ENCODE measurements at places on chromosomes 12 and 14.

GRCh38 chr12:19561411-19561961 is 122.2 kb downstream of the AEBP2 start:
- DNase-seq: no peak

DNA sequence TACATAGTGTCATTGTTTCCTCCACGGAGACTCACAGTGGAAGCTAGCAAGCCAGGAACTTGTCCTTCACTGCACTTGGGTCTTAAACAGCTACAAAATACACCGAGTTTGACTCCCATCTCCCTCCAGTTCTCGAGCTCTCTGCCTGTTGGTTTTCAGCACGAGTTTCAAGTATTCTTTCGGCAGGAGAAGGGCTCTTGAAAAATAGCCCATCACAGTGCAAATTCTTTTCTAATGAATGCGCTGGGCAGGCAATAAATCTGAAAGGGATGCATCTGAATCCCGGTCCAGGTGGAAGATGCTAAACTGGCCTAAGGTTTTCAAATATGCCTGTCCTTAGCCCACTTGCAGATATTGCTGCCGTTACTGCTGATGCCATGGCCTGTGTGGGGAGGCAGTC is 173.9 kb downstream of the CACNA1C start:
- DNase-seq: no peak

DNA sequence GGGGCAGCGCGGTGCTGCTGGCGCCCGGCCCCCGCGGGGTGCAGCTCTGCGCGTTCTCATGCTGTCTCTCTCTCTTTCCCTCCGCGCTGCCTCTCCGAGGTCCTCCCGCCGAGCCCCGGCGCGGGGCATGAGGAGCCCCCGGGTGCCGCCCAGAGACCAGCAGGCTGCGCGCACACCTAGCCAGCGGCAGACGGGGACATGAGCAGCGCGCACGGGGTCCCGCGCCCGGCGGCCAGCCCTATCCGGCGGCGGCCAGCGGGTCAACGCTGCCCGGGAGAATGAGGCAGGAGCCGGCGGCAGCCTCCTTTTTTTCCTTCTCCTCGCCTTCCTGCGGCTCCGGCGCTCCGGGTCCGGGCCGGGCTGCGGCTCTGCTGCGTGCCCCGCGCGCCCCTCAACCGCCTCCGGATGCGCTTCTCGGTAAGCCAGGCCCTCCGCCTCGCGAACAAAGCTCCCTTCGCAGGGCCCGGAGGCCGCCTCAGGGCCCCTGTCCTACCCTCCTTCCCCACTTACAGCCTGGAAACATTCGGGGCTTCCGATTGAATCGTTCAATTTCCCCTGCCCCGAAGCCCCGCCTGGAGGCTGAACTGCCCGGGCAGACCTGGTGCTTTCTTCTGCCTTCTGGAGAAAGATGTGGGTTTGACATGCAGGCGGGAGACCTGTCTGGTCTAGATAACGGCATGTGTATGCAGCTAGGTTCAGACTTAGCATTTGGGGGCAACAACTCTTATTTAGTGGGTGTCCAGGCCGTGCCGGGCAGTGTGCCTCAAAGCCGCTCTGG is at the start of gene TUNAR:
Gene TUNAR, plus strand, starts transcription at position 72 of the 778 bp plus-strand sequence.
- no peak for DNase-seq

DNA sequence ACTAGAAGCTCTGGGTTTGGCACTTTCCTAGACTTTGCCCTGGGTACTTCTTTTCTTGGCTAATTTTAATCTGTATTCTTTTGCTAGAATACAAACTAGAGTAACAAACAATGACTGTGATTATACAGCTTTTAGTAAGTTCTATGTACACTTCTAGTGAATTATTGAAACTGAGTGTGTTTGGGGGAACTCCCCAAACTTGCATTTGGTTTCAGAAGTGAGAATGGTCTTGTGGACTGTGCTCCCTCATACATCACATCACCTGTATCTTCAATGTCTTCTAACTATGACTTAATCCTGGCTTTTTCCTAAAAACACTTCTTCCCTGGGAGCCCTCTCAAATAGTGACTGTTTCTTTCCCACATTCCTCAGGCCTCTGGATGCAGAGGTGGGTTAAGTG is 23.6 kb upstream of the SSTR1 start:
- DNase-seq: no peak

GRCh38 chr12:9708853-9709252 is 24.0 kb downstream of the CLECL1 start:
- no peak for DNase-seq

DNA sequence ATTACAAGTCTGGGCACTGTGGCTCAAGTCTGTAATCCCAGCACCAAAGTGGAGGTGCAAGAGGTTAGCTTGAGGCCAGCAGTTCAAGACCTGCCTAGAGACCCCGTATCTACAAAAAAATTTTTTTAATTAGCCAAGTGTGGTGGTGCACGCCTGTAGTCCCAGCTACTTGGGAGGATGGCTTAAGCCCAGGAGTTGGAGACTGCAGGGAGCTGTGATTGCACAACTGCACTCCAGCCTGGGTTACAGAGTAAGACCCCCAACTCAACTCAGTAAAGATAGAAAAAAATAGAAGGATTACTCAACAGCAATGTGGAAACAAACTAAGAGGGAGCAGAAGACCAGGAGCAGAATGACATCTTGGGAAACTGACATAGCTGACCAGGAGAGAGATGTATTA is 13.3 kb downstream of the SBNO1 start:
- no peak for DNase-seq

DNA sequence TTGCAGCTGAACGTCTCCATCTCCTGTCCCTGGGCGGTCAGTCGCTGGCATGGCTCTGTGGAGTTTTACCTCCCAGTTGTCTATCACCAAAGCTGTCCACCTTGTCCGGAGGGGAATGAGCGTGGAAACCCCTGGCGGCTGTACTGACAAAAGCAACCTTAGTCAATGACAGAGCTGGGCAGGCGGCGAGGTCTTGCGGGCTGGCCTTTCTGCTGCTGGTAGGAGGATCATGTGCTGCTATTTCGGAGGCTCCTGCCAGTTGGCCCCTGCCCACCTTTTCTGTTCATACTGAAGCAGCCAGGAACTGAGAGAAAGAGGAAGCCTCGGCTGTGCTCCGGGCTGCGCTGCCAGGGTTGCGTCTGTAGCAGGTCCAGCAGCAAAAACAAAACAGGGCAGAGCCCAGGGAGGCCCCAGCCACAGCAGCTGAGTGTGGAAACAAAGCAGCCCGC is 57.7 kb downstream of the HMGA2 start:
- no peak for DNase-seq

GRCh38 chr12:6528539-6529235 is 5.6 kb upstream of the GAPDH start:
- DNase-seq: no peak

GRCh38 chr14:95697764-95698163 is 11.5 kb downstream of the TCL1B start:
- DNase-seq: no peak

GRCh38 chr14:76761960-76762410 is 717 bp downstream of the VASH1 start:
- DNase-seq: no peak

DNA sequence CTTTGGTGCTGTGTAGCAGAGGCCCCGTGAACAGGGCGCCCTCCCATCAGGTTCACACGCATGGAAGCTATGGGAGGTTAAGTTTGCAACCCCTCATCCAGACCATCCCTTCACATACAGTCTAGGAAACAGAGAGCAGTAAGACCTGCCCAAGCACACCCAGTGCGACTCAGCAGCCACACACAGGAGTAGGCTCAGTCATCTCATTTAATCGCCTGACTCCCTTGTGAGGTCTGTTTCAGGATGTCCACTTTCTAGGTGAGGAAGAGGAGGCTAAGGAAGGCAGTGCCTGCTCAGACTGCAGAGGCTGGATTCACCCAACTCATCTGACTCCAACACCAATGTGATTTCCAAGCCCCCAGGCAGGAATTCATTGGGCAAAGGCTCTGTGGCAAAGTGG is 11.9 kb downstream of the BDKRB1 start:
- DNase-seq: no peak

GRCh38 chr12:27747111-27747820 is 32.8 kb upstream of the KLHL42 start:
- no peak for DNase-seq

- DNase-seq: no peak
Measured at GRCh38 chr12:26658991-26659390, 174.0 kb downstream of the ITPR2 start.

DNA sequence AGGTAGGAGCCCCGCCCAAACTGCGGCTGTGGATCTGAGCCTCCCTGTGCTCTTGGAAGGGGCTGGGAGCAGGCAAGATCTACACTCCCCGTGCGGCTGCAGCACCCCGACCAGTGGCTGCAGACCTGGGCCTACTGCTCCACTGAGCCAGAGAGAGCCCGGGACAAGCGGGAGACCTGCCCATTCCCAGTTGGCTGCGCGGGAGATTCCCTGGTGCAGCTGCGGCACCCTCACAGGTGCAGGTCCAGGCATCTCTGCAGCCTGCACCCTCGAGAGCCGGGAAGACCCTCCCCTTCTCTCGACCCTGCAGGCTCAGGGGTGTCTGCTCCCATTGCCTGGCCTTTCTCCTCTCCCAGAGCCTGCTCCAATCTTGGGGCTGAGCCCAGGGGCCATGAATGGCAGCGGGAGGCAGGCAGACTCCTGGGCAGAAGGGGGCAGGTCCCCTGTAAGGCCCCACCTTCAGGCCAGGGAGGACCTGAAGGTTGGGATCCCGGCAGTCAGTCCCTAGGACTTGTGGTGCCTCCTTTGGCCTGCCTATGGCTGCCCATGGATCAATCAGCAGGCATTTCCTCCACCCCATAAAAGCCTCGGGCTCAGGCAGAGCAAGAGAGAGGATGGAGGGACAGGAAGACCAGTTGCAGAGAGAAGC is 8.8 kb upstream of the A2M start:
- no peak for DNase-seq

- DNase-seq: no peak
Measured at GRCh38 chr14:64693810-64694165, 10.4 kb upstream of the PLEKHG3 start.

GRCh38 chr12:76186131-76186906 is 101.8 kb upstream of the NAP1L1 start:
- no peak for DNase-seq

- no peak for DNase-seq
Measured at GRCh38 chr14:72737560-72737943, 156.3 kb downstream of the DPF3 start.

DNA sequence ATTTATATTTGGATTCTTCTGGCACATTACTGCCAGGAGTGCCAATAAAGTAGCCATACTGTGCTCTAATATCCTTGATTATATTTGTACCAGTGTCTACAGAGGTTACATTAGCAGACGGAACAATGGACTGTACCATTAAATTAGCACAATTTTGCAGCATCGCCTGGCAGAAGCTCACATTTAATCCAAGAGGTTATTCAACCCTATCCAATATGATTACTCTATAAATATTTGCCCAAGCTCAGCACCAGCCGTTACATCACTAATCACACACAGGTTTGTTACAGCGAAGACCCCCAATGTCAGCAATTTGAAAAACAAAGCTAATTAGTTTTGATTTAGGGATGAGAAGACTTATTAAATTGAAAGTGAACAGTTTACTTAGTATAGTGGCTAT is 16.9 kb upstream of the MGST1 start:
- no peak for DNase-seq

- DNase-seq: no peak
Measured at GRCh38 chr12:65668981-65669695, 155.1 kb upstream of the HMGA2 start.

GRCh38 chr14:94175011-94175745 is 1.1 kb downstream of the PPP4R4 start:
- DNase-seq: no peak

DNA sequence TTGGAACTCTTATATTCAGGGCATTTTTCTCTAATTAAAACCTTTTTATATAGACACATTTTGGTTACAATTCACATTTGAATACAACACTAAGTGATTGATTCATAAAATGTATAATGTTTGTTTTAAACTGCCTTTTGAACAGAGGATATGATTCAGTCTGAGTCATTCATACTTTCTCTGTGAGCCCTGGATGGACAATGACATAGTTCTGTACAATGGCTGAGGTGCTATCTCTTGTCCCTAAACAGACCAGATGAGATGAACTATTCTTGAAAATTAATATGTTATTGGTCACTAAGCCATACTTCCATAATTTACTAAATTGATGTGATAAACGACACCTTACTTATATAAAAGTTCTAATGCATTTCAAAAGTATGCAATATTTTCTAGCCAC is 199.7 kb upstream of the ATXN7L3B start:
- DNase-seq: no peak

DNA sequence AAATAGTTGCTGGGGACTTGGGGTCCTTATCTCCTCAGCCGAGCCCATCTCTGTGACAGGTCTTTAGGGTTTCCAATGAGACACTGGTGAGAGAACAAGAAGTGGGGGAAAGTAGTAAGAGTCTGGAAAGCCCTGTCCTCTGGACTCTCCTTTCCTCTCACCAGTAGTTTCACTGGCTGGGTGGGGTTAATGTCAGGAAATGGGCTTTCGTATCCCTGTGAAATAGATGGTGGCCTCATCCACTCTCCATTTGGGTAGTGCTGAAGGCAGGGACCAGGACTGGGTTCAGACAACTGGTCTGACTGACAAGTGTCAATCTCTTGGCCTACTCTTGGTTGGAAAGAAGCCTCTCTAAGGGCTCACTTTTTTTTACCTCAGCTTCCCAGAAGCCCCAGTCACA is 7.5 kb downstream of the ZNF385A start:
- DNase-seq: no peak

DNA sequence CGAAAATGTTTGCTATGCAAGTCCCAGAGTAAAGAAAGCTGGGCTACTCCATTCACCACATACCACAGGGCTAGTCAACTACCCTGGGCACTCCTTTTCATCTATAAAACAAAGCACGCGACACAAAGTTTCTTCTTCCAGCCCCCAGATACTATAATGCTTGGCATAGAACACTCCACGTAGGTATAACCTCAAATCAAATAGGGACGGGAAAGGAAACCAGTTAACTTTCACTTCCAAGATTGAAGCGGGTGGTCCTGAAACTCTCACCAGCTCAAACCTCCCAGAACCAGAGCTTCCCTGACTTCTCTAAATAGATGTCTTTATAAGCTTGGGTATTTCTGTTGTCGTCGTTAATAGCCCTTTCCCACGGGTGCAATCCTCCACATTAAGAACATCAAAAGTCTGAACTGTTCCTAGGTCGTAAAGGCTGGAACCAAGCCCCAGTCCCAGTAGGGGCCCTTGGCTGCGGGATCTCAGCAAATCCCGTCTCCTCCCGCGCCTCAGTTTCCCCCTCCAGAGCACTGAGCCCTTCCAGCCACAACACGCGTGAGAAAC is 647 bp downstream of the LGMN start:
- DNase-seq: no peak

- DNase-seq: no peak
Measured at GRCh38 chr14:66624336-66624937, 116.5 kb downstream of the GPHN start.

GRCh38 chr12:132343294-132344004 is 14.1 kb upstream of the GALNT9 start:
- no peak for DNase-seq

DNA sequence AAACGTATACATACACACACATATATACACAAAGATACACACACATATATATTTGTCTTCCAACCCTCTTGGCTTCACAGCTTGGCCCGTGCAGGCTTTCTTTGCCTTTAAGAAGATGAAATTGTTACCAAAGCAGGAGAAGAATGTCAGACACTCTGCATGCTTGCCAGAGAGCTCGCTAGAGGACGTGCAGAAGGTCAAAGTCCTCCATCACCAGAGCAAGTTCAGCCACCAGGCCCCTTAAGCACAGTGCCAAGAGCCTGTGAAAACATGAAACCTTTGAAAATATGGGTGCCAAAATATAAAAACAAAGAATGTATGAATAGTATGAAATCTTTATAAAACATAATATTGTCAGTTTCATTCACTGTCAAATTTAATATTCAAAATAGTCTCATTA is 14.9 kb upstream of the MCRS1 start:
- DNase-seq: no peak

GRCh38 chr14:102262929-102263462 is 42.0 kb downstream of the MOK start:
- DNase-seq: no peak

GRCh38 chr12:64544371-64545080 is 65.8 kb upstream of the RASSF3 start:
- no peak for DNase-seq

Measured in stimulated activated CD8-positive, alpha-beta memory T cell treated with anti-CD3 and anti-CD28 coated beads, Interleukin-7, amount 100 ng/mL, for 24 hours (primary cell).